Stimulated activated CD4-positive, alpha-beta T cell treated with anti-CD3 and anti-CD28 coated beads, Interleukin-15, amount 100 ng/mL, for 1 hour (primary cell): ENCODE measurements at places on chromosomes 3 and 15.

DNA sequence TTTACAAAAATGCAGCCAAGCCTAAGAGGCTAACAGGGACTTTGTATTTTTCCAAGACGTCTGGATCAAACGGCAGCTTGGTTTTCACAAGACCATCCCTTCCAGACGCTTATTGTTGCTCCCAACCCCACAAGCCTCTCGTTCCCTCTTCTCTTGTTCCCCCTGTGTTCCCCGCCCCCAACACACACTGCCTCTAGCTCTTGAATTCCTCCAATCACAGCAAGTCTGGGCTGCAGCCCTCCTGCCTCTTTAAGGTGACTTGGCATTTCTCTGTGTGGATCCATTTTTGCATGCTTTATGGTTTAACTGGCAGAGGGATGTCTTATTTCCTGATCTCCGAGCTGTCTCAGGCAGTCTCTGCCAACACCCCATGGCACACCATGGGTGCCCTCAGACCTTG is 182.2 kb downstream of the ABHD5 start:
- no peak for DNase-seq

- no peak for DNase-seq
These were observed 609.7 kb downstream of the VGLL3 start for GRCh38 chr3:86381247-86381646.

GRCh38 chr15:73941044-73941443 is 14.8 kb downstream of the LOXL1 start:
- DNase-seq = no peak

DNA sequence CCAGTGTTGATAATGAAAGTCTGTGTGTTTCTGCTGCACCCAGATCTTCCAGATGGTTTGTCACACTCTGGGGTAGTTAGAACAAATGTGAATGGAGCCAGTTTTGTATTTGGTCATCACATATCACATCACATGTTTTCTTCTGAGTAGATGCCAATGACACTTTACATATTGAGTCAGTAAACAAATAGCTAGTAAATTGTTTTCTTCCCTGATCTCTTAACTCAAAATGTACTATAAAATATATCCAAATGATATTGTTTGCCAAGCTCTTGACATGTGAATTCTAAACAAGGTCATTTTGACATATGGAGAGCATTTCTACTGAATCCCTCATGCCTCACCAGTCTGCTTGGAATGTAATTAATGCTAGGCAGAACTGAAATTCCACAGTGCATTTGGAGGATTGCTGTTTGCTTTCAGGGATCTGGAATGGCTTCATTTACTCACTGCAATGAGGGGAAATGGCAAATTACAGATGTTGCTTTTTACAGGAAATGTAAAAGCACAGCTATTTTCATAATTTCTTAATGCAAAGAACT is 45.0 kb downstream of the PDHB start:
- DNase-seq = no peak

GRCh38 chr3:172699031-172699430 is 11.8 kb downstream of the NCEH1 start:
- no peak for DNase-seq

DNA sequence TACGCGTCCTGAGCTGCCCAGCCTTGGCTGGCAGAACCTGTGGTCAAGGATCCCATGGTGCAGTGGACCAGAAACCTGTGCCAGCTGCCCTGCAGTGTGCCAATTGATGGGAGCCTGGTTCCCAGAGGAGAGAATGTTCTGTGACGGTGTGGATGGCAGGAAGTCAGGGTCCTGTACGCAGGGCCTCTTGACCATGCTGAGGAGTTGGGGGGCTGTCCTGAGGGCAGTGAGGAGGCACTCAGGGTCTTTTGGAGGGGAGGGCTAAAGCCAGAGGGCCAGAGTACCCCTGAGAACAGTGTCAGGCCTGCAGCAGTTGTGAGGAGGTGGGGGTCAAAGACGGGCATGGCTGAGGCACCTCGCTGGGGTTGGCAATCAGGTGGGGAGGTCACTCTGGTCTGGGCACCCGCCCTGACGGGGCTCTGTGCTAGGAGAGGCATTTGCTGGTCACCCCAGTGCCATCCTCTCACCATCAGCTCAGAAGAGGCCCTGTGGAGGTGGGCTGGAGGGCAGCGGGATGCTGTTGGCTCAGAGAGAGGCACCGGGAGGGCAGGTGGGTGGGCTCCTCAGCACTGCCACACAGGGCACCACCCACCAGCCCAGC is 61.0 kb downstream of the SCN5A start:
- DNase-seq = no peak

DNA sequence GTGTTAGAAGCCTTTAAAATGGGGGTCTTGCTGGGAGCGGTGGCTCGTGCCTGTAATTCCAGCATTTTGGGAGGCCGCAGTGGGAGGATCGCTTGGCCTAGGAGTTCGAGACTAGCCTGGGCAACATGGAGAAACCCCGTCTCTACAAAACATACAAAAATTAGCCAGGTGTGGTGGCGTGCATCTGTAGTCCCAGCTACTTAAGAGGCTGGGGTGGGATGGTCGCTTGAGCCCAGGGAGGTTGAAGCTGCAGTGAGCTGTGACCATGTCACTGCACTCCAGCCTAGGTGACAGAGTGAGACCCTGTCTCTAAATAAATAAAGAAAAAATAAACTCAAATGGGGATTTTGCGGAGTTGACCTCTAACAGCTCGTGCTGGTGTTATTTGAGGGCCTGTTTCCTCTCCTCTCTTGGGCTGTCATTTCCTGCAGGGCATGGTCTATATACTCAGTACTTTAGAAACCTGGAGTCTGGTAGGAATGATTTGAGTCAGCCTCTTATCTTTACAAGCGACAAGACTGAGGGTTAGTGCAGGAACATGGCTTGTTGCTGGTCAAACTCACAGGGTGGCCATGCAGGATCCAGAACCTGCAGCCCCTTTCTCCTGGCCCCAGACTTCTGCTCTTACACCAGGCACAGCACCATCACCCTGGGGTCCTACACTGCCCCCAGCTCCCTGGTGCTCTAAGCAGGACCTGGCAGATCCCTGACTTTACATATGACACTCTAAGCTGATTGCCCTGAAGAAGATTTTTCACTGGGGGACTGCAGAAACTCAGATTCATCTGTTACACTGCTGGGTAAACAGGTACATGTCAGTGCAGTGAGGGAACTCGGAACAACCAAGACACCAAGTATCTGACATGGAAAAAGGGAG is 15.1 kb downstream of the EHD4 start:
- DNase-seq = no peak

- DNase-seq = no peak
These were observed 475.4 kb downstream of the AGBL1 start for GRCh38 chr15:86555098-86555497.

DNA sequence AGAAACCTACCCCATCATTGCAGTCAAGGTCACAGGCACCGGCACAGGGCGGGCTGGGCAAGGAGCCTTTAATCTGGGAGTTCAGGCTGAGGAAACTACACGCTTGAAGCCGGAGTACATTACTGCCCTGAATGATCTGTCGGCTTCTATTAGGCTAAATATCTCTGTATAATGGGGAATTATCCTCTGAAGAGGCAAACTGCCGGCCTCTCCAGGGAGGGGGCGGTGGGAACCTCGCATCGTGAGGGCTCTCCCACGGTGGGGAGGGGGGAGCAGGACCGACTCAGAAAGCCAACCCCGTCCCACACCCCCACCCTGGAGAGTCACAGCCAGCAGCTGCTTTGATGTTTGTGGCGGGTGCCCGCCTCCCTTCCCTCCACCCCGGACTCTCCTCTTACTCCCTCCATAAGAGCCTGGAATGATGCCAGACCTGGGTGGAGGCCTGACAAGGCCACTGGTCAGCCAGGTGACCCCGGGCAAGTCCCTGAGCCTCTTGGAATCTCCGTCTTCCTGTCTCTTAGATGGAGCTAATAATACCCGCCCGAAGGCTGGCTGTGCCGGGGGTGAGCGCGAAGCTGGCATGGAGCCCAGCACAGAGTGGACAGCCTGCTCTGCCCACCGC is 63.4 kb upstream of the LINGO1 start:
- no peak for DNase-seq

DNA sequence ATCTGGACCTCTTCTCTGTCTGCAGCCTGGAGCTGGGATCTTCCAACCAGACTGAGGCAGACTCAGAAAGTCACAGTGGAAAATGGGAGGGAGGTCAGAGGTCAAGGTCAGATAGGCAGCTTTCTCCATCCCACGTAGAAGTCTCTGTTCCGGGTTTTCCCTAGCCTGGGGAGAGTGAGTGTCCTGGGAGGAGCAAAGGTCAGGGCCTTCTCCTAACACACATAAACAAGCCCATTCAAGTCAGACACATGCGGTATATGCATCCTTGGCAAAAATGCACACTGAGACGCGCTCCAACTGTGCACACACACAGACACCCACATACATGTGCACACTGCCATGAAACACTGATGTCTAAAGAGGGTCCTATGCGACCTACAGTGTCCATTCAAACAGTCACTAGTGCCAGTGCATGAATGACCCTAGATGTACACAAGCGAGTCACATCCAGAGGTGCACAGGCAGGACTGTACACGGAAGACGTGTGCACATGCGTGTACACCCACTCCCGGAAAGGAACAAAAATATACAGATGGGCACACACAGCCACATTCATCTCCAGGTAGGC is 681 bp downstream of the TWF2 start:
- DNase-seq = no peak

DNA sequence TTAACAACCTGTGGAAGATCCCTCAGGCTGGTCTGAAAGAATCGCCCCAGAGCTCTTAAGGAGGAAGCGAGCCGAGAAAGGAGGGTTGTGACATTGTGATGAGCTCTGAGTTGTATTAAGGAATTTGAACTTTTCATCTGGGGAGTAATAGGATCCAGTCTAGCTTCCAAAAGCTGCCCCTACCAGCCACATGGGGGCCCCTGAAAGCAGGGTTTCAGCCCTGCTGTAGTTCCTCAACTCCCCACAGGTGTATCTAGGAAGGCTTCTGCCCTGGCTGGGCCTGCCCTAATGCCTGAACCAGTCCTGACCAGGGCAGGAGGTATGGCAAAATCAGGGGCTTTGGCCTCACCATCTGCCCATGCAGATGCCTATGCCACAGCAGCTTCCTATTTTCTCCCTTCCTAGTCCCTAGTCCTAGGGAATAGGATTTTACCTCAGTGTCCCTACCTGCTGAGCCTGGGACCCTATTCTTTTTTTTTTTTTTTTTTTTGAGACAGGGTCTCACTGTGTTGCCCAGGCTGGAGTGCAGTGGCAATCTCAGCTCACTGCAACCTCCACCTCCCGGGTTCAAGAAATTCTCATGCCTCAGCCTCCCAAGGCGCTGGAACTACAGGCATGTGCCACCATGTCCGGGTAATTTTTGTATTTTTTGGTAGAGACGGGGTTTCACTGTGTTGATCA is 5.0 kb upstream of the AP3S2 start:
- peak; percentile 6 for DNase-seq

DNA sequence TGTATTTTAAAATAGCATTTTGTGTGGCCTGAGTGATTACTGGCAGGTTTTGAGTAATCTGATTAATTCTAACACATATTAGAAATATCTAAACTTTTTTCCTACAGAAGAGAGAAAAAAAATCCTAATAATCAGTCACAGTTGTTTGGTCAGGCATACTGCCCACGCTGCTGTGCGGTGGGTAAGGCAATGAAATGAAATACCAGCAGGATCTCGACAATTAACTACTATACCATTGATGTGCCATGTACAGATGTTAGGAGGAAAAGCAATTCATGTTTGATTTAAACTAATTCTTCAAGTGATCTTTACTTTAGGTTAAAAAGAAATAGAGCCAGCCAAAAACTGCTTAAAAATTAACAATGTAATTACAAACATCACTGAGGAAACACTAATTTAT is 5.2 kb downstream of the GRAMD2A start:
- no peak for DNase-seq

DNA sequence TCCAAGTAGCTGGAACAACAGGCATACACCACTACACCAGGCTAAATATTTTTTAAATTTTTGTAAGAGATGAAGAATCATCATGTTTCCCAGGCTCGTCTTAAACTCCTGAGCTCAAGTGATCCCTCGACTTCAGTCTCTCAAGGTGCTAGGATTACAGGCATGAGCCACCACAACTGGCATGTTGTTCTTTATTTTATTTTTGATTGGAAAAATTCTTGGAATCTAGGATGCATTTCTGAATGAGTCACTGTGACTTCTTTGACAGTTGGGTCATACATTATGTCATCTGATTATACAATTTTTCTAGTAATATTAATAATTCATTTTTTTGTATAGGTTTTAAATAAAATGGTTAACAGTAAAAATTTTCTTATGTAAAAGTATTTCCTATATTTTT is 870.2 kb downstream of the SI start:
- DNase-seq = no peak
